Activated CD4-positive, alpha-beta T cell treated with anti-CD3 and anti-CD28 coated beads, Interleukin-2, amount 50 U/mL, for 4 hours (primary cell): ENCODE measurements at places on chromosomes 1 and 21.

DNA sequence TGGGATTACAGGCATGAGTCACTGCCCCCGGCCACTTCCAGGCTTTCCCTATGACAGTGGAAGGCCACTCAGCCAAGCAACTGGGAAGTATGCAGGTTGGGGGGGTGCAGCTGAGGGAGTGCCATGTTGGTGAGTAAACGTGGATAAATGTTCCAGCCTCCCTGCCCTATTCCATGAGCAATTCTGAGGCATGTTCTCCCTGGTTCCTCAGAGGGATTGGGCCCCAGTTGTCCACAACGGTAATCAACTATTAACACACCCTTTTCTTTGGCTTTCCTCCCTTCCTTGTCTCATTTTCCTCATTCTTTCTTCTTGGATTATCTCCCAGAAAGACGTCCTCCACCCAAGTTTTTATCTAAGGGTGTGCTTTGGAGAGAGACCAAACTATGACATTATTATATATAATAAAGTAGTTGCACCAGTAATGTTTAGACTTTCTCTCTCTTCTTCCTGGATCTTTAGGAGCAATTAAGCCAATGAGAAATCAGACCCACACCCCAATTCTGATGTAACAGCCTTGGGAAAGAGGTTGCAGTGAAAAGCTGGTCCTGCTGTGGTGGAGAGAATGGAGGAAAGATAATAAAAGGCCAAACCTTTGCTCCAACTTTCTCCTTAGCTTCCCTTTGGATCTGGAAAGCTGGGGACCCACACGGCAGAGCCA is 6.8 kb upstream of the SLAMF9 start:
- DNase-seq, result no peak

- no peak for DNase-seq
Observed at GRCh38 chr21:45699251-45699942, 55.9 kb downstream of the PCBP3 start.

DNA sequence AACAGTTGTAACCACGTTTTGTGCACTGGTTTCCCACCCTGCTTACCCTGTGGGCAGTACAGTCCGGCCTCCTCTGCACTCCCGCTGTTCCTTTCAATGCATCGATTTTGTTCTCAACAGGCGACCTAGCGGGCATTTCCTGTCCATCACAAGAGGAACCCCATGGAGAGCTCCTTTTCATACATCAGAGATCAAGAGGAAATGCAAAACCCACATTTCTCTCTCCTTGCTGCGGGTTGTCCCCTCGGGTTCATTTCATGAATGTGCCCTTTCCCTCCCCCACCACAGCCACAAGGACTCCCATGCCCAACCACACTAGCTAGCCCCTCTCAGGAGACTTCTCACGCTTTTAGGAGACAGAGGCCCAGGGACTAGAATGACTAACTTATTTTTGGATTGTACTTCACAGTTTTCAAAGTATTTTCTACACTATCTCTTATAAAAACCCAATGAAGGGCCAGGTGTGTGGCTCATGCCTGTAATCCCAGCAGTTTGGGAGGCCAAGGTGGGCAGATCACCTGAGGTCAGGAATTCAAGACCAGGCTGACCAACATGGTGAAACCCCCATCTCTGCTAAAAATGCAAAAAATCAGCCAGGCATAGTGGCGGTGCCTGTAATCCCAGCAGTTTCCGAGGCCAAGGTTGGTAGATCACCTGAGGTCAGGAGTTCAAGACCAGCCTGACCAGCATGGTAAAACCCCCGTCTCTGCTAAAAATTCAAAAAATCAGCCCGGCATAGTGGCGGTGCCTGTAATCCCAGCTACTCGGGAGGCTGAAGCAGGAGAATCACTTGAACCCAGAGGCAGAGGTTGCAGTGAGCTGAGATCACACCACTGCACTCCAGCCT is 18.4 kb downstream of the ATP1A4 start:
- no peak for DNase-seq

DNA sequence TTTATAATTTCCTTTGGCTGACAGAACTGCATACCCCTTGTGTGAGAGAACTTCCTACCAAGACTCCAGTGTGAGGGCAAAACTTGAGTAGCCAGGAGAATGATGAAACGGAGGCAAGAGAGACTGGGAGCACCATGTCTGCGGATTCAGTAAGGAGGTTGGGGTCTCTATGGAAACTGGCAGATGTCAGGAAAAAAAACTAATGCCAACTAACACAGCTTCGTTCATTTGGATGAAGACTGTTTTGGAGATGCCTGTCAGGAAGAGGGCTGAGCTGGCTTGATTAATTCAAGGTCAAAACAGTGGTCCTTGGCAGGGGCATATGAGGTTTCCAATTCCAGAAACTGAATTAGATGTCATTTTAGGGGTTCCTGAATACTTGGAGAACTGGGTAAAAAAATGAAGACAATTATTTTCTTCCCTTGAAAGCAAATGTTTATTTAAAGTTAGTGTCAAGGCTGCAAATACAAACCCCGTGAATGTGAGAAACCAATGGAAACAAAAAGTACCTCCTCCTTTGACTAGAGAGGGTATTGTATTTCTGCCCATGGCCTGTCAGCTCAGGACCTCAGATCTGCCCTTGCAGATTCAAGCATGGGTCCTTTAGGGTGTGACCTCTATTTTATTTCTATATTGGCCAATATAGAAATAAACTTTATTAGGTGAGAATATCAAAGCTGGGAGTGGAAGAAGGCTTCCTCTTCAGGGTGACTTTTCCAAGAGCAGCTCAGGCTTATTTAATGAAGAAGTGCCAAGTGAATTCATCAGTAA is 110.5 kb downstream of the MAST2 start:
- DNase-seq, result no peak

DNA sequence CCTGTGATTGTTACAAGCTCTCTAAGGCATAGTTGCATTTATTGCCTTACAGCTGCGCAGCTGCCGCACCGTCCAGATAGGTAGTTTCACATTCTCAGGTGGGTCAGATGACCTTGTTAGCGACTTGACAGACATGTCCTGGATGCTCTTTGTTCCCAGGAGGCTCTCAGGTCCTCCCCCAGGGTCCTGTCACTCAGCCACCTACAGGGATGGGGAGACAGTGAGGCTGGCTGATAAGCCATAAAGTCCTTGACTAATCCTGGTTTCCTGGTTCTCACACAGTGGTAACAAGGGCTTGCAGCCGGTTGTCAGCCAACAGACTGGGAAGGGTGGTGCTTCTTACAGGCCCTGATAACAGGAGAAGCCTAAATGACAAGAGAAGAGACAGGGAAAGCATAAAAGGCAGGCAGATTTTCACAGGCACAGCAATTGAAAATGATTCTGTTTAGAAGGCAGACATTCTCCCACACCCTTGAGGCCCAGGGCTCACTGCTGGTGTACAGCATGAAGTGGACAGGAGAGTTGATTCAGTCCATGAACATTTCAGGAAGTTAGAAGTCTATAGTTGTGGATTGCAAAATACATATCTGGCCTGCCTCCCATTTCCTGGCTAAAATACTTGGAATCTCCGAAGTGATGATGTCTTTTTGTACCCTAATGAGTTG is 2.9 kb downstream of the ARF1 start:
- DNase-seq, result no peak

DNA sequence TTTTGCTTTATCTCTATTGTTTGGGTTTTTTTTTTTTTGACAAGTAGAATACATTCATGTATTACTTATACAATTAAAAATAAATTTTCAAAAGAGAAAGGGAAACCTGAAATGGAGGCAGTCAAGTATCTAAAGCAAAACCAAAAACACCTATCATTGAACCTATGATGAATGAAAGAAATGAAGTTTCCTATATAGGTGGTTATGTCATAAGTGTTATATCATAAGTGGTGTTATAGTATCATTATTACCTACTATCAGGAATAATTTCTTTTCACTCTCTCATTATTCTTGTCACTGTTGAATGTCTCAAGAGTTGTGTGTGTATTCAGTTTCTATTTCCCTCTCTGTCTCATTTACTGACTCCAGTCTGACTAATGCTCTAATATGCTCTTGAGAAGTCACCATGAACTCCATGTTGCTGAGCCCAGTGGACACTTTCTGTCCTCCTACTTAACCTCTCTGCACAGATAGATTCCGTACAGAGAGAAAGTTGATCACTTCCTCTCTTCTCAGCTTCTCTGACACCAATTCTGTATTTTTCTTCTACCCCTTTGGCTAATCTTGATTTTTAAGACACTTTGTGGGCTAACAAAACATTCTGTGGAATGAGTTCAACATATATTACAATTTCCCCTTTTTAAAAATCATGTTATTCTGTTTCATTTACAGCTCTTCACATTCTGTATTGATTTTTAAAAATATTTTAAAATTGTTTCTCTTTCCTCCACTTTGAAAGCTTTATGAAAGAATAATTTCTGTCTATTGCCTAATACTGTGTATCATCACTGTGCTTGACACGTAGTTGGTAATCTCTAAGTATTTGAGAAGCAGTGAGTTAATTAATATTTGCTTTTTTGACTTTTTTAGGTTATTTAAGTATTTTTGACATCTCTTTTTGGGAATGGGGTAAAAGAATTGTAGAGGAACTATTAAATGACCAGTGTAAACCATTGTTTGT is 50.1 kb downstream of the RASAL2 start:
- no peak for DNase-seq

DNA sequence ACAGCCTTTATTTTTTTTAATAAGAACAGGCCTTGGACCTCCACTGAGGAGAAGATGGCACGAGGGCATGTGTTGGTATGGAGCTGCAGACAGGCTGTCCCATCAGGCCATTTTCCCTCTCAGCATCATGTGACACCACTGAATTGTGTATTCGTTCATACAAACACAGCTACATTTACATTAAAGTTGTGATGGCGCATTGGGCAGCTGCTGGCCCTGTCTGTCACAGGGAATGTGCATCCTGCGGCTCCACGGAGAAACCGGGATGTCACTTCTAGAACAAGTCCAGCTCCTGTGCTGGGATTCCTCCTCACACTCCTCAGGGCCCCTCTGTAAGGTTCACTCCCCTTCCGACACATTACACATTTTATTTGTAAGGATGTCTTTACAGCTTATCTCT is 147.6 kb upstream of the TNR start:
- DNase-seq, result no peak

DNA sequence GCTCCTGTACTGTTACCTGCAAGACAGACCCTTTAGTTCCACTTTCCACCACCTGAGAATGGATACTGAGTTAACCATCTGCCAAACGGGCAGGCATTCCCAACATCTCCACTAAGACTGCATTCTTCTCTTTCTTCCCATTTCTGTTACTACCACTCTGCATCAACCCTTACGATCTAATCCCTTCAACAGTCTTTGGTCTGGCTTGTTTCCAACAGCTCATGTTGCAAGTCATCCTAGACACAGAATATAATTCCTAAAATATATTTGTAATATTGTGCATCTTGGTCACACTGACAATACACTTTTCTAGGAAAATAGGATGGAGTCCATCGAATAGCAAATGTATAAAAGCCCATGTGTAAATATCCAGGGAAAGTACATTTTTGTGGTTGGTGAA is 166.7 kb downstream of the SIPA1L2 start:
- no peak for DNase-seq

- DNase-seq, result no peak
Observed at GRCh38 chr1:226327761-226328162, 18.8 kb upstream of the LIN9 start.

- no peak for DNase-seq
Observed at GRCh38 chr1:164823486-164824279, 264.7 kb downstream of the PBX1 start.

GRCh38 chr1:235287208-235287882 is 40.6 kb downstream of the ARID4B start:
- DNase-seq, result no peak

DNA sequence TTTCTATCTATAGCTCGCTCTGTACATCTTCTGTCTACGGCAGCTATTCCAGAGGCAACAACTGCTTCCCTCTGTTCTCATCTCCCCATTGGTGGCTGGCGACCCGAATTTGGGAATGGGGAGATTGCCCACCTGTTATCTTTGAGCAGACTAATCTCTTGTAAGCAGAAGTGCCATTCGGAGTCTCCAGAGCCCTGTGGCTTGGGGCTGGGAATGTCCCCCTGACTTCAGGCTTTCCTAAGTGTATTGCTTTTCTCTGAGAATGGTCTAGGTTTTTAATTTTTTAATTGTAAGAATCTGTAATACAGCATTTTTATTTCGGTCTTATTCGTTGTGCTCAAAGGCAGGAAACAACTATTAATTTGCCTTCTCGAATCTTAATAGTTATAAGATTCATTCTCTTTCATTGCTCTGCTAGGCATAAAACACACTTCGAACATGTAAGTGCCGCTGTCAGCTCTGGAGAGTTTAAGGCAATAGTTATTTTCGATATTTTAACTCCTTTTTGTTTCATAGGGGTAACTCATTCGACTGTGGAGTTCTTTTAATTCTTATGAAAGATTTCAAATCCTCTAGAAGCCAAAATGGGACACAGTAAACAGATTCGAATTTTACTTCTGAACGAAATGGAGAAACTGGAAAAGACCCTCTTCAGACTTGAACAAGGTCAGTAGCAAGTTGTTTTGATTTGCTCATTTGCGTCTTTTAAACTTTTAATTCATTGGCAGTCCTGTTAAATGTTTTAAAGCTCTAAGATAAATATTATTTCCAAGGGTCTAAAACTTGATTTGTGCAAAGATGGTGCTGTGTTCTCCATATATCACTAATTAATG is 514 bp downstream of the AGL start:
- DNase-seq, result no peak

DNA sequence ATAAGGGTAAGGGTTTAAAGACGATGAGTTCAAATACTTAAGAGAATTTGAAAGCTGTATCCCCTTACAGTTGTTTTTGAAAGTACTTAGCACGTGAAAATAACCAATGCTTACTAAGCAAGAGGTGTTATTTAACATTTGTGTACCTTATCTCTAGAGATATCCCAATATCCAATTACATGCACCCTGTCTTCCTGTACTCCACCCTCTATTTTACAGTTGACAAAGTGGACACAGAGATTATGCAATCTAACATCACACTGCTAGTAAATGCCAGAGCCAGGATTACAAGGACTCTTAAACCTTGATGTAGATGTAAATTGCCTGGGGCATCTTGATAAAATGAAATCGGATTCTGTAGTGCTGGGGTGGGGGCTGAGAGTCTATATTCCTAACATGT is 72.0 kb downstream of the GDAP2 start:
- no peak for DNase-seq

DNA sequence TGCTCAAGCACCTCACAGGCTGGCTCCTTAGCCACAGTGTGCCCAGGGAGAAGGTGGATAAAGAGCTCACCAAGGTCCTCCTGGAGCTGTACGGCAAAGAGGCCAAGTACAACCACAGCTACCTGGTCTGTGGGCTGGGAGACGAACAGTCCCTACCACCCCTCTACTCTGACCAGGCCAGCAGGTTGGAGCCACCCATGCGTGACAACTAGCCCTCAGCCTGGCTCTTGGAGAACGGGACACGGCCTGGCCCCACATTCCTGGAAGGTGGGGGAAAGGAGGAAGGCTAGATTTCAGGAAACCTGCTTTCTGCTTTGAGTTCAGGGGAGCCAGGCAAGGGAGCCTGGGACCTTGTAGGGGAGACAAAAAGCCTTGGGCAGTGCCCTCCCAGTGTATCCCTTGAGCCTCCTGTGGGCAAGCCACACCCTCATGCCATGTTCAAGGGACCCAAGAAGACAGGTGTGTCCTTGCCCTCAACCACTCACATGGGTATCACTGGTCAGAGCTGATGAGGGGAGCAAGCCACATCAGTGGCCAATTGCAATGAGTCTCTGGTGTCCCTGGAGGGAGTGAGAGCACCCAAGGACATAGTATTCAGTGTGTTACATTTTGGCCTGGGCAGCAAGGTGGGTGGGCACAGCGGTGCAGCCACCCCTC is 27.6 kb downstream of the LUZP1 start:
- no peak for DNase-seq
